PC-9 (cell line): ENCODE measurements at places on chromosomes 4 and X. TPM values are rescaled to one million over a fixed set of nuclear protein-coding genes. Genes with fewer than 3 reads are reported as not detected.

DNA sequence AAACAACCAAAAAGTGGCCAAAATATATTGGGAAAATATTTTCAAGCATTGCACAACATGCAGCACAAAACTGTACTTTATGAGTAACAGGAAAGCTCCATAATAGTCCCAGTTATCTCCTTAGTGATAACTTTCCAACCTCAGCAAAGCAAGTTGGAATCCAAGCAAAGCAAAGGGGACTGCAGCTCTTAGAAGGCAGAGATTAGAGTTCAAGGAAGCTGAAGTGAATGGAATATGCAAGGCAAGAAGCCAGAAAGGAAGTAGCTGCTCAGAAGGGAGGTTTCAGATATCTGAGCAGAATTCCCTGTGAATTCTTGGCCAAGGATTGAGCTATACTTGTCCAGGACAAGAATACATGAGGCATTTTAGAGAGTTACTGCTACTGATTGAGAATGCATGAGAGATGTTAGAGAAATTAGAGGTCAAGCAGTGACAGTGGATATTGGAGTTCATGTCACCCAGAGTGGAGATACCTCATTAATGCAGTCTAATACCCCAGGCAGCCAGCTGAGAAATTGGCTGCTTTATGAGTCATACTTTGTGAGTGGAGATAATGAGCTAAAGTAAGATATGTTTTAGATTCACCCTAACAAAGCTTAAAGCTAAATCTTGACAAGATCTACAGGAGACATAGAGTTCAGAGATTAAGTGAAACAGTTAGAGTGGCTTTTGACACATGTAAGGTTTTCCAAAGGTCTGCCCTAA is 102.8 kb downstream of the INPP4B start:
- DNase-seq = no peak

DNA sequence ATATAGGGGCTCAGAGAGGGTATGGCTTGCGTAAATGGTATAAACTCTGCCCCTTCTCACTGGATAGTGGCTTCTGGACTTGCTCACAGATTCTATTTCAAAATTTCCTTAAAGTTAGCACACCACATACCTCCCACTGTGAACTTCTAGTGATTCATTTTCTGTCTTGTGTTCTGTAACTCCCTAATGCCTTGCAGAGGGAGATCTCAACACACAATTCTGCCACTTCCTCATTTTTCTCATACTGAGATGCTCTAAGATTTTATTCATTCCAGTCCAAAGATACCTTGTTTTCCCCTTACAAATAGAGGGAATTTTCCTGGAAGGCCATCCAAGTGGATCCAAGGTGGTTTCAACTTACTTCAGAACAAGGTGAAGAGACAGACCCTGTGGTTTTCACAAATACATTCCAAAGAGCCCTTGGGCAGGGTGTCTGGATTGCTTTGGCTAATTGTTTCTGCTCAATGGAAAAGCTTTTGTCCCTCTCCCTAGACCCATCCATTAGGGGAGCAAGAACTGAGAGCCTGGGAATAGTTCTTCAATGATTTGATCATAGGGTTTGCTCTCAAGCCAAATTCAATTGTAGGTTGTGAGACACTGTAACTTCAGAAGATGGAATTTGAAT is 52.1 kb upstream of the CAPN6 start:
- no peak for DNase-seq

The CXCL8 gene
- total RNA-seq = 0.35 and 0.38 TPM in 2 replicates

The SCD5 gene
- 34.3 and 41.1 TPM in 2 replicates for total RNA-seq
